ENCODE measurements at places on chromosomes 5 and 9.

DNA sequence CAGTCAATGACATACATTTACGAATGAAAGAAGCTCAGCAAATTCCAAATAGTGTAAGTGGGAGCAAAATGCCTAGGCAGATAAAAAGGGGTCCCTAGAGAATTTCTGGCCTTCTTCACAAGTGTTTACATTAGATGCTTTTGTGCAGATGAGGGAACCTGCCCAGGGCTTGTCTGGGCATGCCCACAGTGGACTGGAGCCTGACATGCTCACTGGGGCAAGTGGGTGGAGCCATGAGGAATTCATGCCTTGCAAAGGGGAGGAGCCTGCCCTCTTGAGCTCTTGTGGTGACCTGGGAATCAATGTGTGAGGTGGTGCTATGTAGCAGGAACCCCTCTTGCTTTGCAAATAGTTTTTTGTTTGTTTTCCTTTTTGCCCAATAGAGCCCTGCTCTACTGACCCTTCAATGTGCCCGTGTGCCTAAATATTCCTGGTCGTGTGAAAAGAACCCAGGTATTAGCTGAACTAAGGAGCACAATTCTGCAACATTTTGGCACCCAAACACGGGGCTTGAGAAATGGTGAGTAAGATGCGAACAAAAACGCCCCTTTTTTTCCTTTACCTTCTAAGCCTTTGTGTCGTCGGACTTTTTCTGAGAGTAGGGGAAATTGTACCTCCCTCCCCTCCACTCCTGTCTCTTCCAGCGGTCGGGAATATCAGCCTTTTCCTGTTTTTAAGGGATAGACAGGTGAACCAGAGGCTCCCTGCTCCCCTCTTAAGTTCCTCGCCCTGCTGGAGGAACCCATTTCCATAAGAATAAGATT, 433.8 kb upstream of the CDH9 start:
- DNase-seq, result peak; percentile 25

- peak; percentile 59 for DNase-seq
These were observed 77.4 kb upstream of the DMRT1 start for GRCh38 chr9:764105-764524.

DNA sequence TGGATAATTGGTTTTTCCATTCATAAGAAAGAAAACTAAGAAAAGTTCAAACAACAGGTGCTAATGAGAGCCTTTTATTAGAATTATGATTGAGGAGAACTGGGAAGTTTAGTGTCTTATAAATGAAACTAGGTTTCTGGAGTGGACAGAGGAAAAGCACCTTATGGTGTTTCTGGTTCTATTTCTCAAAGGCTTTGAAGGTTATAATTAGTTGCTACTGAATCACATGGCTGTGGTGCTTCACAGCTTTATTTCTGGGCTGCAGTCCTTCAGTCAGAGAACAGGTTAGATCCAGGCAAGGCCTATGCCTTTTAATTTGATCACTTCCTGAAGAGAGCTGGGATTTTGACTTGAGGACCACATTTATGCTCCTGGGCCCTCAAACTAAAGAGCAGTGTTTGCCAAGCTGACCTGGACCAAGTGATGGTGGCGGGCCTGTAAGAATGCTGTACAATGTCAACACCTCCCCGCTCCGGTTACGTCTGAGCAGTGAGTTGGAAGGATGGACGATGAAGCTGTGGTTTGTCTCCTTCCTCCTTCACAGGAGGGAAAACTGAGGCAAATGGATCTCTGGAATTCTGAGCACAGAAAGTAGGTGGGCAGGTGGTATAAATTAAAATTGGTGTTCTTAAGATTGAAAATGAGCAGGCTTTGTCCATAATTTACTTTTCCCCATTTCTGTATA, 56.0 kb downstream of the ZNF462 start:
- DNase-seq, result no peak

DNA sequence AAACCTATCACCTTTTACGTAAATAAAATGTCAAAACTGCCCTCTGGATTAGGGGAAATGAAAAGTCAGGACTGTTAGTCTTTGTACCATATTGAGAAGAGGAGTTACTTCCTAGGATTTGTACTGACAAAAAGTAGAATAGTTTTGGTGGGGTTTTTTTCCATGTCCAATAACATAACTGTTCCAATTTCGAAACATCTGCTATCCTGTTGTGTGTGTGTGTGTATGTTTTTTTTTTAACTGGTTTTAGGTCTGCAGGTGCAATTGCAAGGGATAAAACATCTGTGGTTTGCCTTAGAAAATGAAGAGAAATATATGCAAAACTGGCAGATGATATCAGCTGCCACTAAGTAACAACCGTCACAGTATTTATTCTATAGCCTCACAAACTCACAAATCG, 506.8 kb downstream of the NFIB start:
- DNase-seq, result no peak

DNA sequence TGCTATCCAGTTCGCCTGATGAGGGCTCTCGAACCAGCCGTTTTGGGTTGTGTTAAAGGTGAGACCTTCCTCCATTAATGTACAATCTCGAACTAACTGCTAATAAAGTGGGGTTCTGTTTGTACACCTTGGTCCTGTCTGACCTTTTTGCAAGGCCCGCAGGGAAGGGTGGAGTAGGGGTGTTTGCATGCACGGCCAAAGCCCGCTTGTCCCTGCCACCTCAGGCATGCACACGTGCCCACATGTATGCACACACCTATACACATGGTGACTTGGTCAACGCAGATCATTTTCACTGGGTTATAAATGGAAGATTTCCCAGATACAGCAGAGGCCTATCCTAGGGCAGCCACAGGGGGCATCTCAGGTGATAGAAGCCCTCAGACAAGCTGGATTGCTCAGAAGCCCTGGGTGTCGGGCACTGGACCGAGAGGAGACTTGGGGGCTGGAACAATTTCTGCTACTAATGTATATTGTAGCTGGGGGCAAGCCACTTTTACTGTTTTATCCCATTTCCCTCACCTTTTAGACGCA, 50.2 kb downstream of the NDST1 start:
- no peak for DNase-seq

GRCh38 chr9:37611961-37612360, 19.6 kb upstream of the TOMM5 start:
- no peak for DNase-seq

DNA sequence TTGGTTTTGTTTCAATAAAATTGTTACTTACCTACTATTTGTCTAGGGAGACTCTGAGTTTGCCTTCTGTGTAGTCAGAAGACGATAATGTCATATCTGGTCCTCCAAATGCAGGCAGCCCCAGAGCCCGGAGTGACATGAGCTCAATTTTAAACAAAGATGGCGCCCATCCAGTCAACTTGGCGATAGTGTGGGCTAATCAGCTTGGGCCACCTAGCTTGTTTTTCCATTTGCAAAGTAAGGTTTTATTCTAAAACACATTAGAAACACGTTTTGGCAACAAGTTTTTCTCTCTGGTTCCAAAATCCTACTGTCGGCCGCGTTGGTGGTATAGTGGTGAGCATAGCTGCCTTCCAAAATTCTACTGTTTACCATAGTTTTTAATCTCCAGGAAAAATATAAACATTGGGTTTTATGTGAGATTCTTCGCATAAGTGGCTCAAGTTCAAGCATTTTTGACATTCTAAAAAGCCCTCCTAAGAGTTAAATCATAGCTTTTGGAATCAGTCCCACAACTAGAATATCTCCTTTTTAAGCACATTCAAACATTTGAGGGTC, 13.2 kb downstream of the TSC1 start:
- no peak for DNase-seq

DNA sequence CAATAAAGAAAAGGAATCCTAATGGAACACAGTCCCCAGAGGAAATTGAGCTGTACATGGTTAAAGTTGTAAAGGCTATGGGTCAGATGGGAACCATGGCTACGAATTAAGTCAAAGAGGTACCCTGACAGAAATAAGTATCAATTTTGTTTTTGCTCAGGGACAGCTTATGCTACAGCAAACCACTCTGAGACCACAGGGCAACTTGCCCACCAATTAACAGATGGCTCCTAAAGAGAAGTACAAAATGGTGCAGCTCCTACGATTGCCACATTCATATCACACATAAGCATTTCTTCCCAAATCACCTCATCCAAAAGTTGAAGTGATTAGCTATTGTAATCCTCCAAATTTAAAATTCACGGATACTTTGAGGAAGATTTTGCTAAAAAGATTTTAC, 83.0 kb downstream of the ELAVL2 start:
- no peak for DNase-seq

- peak; percentile 48 for DNase-seq
These were observed 174.0 kb upstream of the NREP start for GRCh38 chr5:111930905-111931461.

DNA sequence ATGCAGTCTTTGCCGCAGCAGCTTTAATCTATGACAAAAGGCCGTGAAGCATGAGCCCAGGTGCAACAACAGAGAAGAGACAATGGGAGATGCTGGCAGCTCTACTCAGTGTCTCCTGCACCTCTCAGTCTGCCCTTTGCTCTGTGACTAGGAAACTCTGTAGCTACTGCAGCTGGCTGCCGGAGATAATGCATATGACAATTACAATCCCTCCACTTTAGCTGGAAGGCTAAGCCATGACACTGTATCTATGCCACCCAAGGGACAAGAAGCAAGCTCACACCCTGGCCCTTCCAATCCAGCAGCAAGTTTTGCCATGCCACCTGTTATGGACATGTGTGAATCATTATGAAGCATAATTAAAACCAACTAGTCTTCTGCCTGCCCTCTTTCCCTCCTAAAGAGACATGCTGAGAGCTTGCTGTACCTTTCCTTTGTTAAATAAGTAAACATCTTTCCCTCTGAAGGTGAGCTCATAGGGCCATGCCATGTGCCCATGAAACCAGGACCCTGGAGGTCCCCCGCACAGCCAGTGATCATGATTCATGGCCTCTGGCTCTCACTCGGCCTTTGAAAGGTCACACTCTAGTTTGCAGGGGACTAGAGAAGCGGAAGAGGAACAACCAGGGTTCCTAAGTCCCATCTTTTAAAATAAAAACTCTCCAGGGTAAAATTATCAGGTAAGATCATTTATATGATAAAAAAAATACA, 219.4 kb downstream of the SPOCK1 start:
- no peak for DNase-seq

GRCh38 chr5:160150381-160150780, 31.1 kb upstream of the PWWP2A start:
- no peak for DNase-seq

- DNase-seq, result no peak
These were observed 131.2 kb downstream of the WNK2 start for GRCh38 chr9:93315118-93315517.

DNA sequence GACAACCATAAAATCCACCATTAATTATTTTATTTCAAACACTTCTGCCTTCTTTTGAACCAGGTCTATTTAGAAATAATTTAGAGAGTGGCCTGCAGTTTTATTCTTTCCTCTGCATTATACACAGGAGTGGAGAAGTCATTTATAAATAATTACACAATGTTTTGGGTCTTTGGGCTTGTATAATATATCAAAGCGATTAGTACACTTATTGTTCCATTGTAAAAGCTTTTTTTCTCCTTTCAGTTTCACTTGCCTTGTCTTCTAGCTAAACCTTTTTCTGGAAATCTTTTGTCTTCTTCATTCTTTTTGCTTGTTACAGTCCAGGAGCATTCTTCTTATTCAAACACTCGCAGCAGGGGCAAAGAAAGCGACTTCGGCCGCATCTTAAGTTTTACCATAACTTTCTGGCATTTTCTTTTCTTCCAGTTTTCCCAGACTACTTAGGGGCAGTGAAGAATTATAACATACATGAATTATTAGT, 7.3 kb upstream of the NEUROG1 start:
- no peak for DNase-seq

DNA sequence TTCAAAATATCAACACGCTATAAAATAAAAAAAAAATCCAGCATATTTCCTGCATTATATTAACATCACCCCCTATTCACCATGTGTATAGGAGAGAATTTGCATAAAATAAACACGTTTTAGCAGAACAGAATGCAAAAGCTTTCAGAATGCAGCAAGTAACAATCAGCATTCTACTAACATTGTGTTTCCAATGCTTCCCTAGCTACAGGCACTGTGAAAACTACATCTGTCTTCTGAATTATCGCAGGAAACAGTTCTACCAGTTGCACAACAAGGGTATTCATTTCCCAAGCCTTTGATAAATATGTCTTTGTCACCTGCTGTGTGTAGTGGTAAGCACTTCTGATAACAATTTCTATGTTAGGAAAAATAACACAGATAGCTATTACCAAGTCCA, 1015.8 kb downstream of the CDH18 start:
- DNase-seq, result no peak

- peak; percentile 81 for DNase-seq
These were observed 80.9 kb downstream of the GOLPH3 start for GRCh38 chr5:32092938-32093812.

GRCh38 chr5:958701-959571, 49.7 kb upstream of the NKD2 start:
- DNase-seq, result no peak

DNA sequence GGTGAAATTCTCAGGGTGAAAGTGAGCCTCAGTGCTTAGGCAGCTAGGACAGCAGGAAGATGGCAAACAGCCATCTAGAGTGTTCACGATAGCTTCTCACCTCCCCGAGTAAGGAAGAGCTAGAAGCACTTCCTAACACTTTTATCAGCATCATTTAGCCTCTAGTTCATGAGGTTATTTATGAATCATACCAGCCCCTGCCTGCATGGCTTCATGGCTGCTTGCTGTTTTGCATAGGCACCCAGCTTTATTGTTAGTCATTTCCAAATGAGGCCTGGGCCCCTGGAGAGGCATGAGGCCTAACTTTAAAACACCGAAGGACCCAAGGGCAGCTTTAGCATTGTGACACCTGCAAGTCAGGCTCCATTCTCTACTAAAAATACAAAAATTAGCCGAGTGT, 134.9 kb upstream of the PANK3 start:
- DNase-seq, result no peak

DNA sequence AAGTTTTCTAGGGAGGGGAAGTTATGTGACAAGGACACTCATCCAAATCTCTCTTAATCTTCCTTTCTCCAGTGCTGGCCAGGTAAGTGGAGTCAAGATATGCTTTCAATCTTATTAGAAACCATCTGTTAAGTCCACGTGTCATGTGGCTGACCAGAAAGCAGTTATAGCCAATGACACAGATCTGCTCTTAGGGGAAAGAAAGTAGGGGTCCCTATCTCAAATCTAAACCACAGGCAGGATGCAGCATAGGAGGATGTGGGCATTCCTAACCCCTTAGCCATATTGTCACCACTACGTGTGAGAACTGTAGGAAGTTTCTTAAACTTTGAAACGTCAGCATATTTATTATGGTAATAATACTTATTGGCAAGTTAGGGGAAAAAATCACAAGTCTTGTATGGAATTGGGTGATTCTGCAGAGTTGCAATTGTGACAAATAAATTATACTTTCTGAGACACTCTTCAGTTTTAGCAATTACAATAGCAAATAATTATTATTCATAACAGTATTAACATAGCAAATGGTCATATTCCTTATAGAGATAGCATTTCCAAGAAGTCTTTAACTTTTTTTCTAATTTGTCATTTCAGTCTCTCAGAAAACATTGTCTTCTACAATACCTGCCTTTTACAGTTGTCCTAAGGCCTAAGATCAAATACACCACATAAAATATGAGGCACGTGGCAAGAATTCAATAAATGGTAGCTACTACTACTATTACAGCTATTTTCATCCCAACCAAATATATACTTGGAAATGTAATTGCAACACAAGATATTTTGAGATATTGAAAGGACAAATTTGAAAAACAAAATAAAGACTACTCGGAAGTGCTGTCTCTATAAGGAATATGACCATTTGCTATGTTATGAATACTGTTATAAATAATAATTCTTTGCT, 236.9 kb downstream of the PDE4D start:
- DNase-seq, result no peak

GRCh38 chr5:112339761-112340160, 79.3 kb downstream of the EPB41L4A start:
- DNase-seq, result no peak

- DNase-seq, result no peak
These were observed 27.2 kb downstream of the PCDHGC5 start for GRCh38 chr5:141515946-141516671.

Data from adipocyte (in vitro differentiated cells).